Omental fat pad (tissue), 4 donors: ENCODE measurements at places on chromosomes 5 and 9. TPM values are rescaled to one million over a fixed set of nuclear protein-coding genes. Genes with fewer than 3 reads are reported as not detected.

DNA sequence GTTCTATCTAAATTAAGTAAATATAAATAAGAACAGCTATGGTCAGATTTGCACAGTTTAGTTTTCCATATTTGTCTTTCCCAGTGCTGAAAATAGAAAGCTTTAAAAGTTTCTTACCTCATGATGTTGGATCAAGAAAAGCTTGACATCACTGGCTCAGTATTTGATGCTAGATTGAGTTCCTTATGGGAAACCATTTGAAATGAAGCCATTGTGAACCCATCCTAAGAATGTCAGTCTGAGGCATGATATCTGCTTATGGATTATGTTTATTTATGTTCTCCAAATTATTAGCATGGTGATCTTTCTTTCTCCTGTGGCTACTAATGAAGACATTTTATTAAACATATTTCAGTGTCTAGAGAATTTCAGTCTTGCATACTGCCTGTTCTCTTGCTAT, 143.0 kb downstream of the ADAMTSL1 start:
- DNase-seq = no peak

Gene ITGA2
- total RNA-seq = 2.2 TPM

DNA sequence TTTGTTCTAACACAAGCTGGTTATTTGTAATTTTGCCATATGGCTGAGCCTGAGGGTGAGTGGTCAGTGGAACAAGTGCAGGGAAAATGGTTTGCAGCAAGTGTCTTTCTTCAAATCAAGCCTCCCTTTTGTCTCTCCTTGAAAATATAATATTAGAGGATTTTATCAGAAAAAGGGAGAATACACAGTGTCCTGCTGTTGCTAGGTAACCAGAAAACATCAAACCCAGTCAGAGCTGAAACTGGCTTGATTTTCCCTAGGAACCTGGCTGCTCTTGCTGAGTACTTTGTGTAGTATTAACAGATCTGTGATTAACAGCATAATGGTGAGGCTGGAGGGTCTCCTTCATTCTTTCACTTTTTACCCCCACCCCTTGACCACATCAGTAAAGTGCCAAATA, 314.0 kb downstream of the ARHGEF28 start:
- DNase-seq = no peak

Gene ALDH7A1
- 18.1 TPM for total RNA-seq

- DNase-seq = no peak
Observed at GRCh38 chr9:71363286-71363961, 242.0 kb upstream of the TRPM3 start.

Gene DOK3
- 17.4 TPM for total RNA-seq

Gene SAXO1
- total RNA-seq = not detected

- DNase-seq = no peak
Observed at GRCh38 chr9:94782355-94783101, 56.0 kb downstream of the AOPEP start.

DNA sequence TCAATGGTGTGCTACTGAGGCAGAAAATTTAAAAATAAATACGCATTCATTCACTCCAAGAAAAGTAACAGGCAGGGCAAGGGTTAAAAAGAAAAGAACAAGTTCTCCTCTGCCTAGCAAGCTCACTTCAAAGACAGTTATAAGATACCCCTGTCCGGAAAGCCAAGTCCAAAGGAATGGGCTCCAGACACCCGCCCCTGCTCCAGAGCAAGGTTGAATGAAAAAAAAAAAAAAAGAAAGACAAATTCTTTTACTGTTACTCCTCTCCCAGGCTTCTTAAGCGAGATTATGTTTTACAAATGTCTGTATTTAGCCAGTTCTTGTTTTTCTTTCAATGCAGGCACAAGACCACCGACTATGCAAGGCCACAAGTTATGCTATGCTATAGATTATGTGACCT, 9.1 kb upstream of the ANXA2R start:
- no peak for DNase-seq

GRCh38 chr9:38144421-38144820, 75.4 kb upstream of the SHB start:
- no peak for DNase-seq

- DNase-seq = no peak
Observed at GRCh38 chr9:127384901-127385300, 12.1 kb upstream of the SLC2A8 start.

DNA sequence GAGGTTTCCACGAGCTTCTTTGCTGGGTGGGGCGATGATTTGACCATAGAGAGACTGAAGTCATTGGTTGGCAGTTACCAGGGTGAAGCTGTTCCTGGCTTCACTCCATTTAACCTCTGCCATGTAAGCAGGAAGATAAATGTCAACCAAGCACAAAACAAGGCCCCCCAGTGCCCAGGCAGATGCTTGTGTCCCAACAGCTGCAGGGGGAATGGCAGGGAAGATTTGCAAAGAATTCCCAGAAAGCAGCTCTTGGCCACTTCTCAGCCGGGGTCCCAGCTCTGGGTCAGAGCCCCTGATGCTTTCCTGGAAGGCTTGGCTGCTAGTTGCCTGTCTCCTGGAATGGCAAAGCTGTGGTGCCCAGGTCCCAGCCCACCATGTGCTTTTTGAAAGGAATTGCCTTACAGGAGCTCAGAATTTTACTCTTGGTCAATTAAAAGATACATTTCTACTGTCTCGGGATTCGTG, 383.4 kb downstream of the ENC1 start:
- DNase-seq = no peak

DNA sequence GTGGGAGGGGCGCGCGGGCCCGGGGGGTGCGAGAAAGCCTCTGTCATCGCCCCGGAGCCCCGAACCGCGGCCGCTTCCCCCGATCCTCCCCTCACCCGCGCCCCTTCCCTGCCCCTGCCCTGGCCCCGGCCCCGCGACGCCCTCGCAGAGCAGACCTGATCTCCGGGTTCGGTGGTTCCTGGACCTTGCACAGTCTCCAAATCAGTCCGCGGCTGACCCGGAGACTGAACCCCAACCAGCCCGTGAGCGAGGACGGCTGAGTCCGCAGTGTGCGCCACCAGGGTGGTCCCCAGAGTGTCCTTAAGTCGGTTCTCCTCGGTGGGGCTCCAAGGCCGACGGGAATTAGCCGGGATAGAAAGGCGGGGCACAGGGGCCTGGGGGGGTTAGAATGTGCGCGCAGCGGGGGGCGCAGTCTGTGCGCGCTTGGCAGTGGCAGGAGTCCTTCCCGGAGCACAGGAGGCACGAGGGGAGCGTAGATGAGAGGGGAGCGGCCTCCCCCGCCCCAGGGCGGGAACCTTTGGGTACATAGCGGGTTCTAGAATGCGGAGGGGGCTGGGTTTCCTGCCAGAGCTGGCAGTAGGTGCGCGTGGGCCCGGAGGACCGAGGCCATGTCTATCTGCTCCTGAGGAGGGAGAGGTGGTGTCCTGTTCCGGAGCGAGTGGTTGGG, 779 bp downstream of the PKN3 start:
- DNase-seq = no peak

DNA sequence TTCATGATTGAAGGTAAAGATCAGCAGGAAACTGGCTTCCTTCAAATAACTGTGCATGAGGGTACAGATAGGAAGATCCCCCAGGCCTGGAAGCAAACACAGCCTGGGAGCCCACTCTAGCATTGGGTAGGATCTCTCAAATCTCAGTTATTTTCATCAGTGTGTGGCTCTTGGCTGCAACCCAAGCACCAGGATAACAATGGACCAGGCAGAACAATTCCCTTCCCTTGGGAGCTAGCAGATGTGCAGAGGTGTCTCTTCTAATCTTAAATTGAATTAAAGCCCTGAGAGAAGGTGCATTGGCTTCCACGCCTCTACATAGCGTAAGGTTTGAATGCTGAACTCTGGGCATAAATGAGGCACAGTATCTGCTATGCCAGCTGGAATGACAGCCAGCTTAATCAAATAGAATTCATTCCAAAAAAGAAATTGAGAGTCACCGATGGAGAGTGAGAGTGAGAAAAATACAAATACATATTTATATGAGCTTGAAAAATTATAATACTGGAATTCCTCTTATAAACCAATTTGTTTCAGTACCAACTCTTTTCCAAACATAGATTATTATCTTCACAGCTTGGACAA, 957.3 kb downstream of the CDH12 start:
- no peak for DNase-seq

GRCh38 chr5:125604104-125604503, 819.1 kb upstream of the GRAMD2B start:
- DNase-seq = no peak

Gene GFPT2
- total RNA-seq = 42.3 TPM
